ENCODE measurements at places on chromosomes 1 and 21. TPM values are rescaled to one million over a fixed set of nuclear protein-coding genes. Genes with fewer than 3 reads are reported as not detected.
A peak's percentile ranks its signal among the peaks of the same experiment; 100 is the strongest.

DNA sequence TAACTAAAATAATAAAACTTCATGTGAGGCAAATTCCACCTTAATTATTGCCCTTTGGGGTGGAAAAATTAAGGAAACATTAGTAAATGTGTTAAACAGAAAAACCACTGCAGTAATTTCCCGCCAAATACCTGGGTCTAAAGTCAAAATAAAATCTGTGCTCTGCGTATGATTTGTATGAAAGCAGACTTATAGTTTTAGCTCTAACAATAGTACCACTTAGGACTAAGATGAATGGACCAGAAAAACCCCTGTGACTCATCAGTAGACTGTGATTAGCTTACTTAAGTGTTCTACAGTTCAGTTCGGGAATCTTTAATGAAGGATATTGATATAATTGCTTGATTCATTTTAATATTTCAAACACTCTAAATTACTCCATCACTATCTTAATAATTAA, 23.3 kb upstream of the C1orf105 start:
- no peak for DNase-seq

CSF3R gene
- 1.3 TPM for total RNA-seq

GRIK3 gene
- total RNA-seq, result 0.71 TPM

GRCh38 chr1:93878501-93878888, 511 bp downstream of the DNTTIP2 start:
- peak; percentile 25 for DNase-seq

DNA sequence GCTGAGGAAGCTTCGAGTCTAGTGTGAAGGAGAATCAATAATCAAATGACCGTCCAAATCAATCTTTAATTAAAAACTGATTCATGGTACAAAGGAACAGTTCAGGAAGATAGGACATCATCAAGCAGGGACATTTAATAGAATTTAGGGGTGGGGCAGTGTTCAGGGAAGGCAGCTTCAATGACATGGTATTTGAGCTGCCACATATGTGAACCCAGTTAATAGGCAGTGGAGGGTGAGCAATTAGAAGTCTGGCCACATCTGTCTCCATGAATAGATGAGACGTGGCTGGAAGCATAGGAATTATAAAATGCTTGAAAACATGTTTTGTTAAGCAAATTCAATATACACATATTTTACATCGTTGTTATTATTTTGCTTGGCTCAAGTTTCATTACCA, 362.7 kb downstream of the PRDM2 start:
- no peak for DNase-seq

DNA sequence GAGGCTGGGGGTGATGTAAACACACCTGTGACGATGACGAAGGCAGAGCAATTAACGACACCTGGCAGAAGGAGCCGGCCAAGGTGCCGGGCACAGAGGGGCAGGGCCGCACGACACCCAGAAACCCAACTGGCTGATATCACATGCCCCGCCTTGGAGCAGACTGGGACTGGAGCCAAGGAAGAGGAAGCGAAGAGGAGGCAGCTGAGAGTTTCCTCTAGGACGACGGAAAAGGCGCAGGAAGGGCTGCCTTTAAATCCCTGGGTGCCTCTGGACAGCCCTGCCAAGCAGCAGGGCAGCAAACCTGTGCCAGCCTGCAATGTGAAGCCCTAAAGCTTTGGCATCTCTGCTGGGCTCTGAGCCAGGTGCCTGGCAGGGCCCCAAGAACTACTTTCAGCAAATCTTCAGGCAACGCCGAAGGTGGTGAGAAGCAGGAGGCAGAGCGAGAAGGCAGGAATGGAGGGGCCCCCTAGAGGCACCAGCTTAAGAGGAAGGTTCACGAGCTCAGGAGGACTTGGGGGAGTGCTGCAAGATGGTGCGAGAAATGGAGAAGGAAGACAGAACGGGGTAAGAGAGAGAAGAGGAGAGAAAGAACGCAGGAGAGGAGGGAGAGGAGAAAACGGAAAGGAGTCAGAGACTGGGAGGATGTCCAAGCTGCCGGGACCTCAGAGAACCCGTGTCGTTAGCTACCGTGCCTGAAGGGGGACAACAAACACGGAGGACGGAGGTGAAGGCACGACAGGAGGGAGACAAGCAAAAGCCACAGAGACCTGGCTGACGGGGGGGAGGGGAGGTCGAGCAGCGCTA, 25.3 kb upstream of the PEF1 start:
- DNase-seq, result peak; percentile 87

DNA sequence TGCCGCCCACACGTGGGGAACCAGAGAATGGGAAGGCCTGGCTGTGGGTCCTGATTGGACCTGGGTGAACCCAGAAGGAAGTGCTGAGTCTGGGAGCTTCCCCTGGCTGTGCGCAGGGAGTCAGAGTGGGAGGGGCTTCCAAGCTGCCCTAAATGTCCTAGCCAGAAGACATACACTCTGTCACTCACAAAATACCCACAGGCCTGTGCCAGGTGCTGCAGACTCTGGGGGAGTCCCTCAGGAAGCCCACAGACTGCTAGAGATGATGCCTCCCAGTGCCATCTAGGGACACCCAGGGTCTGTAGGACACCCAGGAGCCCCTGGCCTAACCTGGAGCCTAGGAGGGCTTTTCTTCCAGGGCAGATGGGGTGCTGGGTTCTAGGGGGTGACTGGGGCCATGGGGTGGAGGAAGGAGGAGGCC, 33.7 kb upstream of the LRP8 start:
- no peak for DNase-seq

TIMM17A gene
- 31.3 TPM for total RNA-seq

DNA sequence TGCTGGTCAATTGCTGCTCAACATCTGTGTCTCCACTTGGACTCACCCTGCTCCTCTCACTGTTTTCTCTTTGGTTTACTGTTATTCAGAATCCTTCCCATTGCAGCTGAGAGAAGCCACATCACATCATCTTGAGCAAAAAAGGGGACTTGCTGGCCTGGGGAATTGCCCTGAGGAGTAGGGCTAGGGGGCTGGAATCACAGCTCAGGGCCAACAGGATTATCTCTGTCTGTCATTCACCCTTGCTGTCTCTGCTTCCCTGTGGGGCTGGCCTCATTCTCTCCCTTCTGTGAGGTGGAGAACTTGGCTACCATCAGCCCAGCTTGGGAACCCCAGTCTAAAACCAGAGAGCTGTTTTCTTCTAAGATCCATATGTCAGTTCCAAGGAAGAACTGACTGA, 140.7 kb upstream of the WNT4 start:
- DNase-seq, result no peak

FAM72B gene
- total RNA-seq, result 1.5 TPM

GRCh38 chr21:38401191-38401926, 96.9 kb downstream of the ERG start:
- DNase-seq, result no peak

SLC45A3 gene
- 2.3 TPM for total RNA-seq

GRCh38 chr1:101444381-101444780, 207.6 kb downstream of the S1PR1 start:
- no peak for DNase-seq

- no peak for DNase-seq
Observed at GRCh38 chr1:207869859-207870258, 41.1 kb downstream of the CD34 start.

RGS5 gene
- 26.2 TPM for total RNA-seq

TRIM67 gene
- total RNA-seq, result 0.04 TPM

DNA sequence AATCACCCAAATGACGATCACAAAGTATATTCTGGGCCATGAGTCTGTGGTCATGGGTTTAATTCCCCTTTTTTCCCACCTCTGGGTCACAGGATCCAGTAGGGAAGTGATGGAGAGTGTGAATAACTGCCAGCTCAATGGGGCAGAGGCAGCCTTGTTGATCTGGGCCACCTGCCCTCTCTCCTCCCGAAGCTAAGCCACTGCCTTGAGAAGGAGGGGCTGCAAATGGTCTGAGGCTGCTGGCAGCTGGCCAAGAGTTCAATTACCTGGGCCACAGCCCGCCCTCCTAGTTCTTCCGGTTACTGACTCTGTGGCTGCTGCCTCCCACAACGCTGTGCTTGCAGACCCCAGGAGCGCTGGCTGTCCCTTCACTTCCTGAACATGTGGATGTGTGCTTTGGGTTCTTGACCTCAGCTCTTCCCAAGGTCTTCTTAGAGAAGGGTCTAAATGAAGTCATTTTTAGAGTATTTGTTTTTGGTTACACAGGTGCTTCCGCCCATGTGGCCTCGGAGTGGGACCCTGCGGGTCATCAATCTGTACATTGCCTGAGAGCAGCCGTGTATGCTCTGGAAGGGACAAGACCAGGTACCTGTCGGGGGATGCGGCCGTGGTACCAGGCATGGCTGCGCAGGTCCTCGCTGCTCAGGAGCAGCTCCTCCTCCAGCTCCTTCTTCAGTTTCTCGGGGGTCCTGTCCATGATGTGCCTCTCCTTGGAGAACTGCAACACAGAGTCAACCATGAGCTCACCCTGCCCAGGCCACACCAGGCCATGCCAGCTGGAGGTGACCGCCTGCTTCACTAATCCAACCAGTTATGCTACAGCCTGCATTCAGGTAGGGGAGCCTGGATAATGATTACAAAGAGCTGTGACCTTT, 89.7 kb downstream of the BCAR3 start:
- DNase-seq, result peak; percentile 56

DNA sequence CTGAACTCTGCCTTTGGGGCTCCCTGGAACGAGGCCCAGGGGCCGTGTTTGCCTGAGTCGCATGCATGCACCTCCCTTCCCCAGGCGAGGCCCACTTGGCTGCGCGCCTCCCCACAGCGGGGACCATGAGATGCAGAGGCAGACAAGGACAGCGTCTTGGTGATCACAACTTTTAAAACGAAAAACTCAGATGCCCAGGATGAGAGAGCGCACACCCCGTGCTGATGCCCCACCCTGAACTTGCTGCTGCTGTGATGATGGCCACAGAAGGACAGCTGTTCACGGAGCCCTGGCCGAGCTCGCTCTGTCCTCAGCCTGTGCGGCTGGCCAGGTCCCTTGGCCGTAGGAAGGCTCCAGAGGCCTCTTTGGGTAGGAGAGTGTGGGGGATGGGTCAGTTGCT, 11.4 kb upstream of the PRMT2 start:
- DNase-seq, result no peak

- DNase-seq, result peak; percentile 80
Observed at GRCh38 chr1:246680696-246681130, 43.5 kb upstream of the SCCPDH start.

CHAF1B gene
- 2.4 TPM for total RNA-seq

GRCh38 chr1:170732252-170732588, 68.3 kb downstream of the PRRX1 start:
- peak; percentile 91 for DNase-seq

- DNase-seq, result peak; percentile 3
Observed at GRCh38 chr1:235567812-235568503, 63.7 kb upstream of the B3GALNT2 start.

GRCh38 chr1:38269923-38270848, 223.6 kb upstream of the POU3F1 start:
- DNase-seq, result no peak

GBP4 gene
- 2.7 TPM for total RNA-seq

MAN1C1 gene
- total RNA-seq, result 5.2 TPM

GRCh38 chr1:53511323-53511932, 52.2 kb downstream of the DMRTB1 start:
- DNase-seq, result no peak

- no peak for DNase-seq
Observed at GRCh38 chr1:229209386-229209785, 61.5 kb upstream of the RAB4A start.

DNA sequence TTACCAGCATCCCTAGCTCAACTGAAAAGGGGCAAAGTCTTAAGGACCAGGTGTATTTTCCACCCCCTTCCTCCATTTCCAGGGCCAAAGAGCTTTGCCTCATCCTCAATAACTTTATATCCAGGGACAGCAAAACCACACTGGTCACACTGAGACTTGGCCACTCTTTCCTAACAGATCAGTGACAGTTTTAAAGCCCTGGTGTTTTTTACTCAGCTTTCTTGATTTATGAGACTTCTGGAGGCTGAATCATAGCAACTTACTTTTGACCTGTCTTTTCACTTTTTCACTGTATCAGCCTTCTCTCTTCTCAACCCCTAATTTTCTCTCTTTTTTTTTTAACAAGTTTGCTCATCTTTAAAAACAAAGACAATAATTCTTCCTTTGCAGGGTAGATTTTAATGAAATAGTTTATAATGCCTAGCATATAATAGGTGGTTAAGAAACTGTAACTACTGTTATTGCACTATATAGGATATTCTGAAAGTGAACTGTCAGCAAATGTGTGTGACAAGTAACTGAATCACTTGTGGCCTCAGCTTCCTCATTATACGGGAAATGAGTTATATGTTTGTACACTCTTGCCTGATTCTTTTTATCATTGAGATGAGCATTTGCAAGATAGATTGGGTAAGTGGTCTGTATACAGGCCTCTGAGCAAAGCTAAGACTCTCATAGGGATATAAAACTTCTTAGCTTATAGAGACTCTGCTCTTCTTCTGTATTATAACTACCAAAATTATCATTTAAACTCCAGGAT, 19.7 kb upstream of the DYNLT5 start:
- no peak for DNase-seq

FCGR1A gene
- total RNA-seq, result 1.4 TPM

DNA sequence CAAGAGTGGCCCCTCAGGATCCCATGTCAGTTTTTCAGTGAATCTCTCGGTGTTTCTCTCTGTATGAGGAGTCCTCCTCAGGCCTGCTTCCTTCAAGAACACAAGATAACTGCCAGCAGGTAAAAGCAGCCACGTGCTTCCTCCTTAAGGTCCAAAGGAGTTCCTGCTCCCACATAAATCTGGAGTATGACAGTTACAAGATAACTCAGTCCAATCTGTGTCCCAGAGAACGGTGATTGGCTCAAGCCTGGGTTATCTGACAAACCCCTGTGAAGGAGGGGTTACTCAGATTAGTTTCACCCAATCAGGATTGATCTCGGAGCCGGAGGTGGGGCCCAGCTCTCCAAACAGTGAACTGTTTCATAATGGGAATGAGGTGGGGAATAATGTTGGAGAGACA, 5.8 kb upstream of the ANKRD13C start:
- DNase-seq, result no peak

SPRR2D gene
- total RNA-seq, result not detected

DNA sequence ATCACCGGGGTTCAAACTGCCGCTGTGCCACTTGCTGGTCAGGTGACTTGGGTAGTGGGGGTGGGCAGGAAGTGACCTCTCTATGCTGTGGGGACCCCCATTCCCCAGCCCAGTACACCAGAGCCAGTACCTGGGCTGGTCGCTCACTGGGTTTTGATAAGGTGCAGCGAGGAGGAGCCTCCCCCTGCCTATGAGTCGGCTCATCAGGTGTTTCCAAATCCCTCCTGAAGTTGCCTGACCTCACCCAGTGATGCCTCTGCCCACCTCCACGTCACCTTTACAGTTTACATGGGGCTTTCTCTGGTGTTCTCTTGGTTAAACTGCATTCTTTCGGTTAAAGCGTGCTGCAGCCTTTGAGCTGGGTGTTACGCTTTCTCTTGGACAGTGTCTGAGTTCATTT, 58.2 kb downstream of the ARHGEF10L start:
- DNase-seq, result no peak

GRCh38 chr1:72649991-72650390, 367.7 kb upstream of the NEGR1 start:
- DNase-seq, result peak; percentile 90

Measured in muscle of leg (tissue), 16 donors.